Pancreas (tissue), 10 donors: ENCODE measurements at places on chromosomes 12 and 14. TPM values are rescaled to one million over a fixed set of nuclear protein-coding genes. Genes with fewer than 3 reads are reported as not detected.

Gene IGF1
- 1.6 TPM for total RNA-seq

Gene CLEC4A
- 0.32 TPM for total RNA-seq

Gene TMEM132C
- total RNA-seq: 3.2 TPM

GRCh38 chr14:97306133-97306759 lies 509.1 kb downstream of the VRK1 start:
- no peak overlapping the region for H3K27ac ChIP-seq
- H3K27me3 ChIP-seq: no peaks in the 10 kb centered on the region
- no peaks in the 10 kb centered on the region for H3K4me1 ChIP-seq
- no peak overlapping the region for H3K4me3 ChIP-seq
- H3K36me3 ChIP-seq: no peaks in the 10 kb centered on the region

Gene CCDC197
- total RNA-seq: not detected

GRCh38 chr12:124150168-124150567 lies 144.7 kb upstream of the RFLNA start:
- no peaks in the 10 kb centered on the region for H3K27me3 ChIP-seq
- no peak overlapping the region for H3K27ac ChIP-seq
- H3K4me1 ChIP-seq: no peaks in the 10 kb centered on the region

DNA sequence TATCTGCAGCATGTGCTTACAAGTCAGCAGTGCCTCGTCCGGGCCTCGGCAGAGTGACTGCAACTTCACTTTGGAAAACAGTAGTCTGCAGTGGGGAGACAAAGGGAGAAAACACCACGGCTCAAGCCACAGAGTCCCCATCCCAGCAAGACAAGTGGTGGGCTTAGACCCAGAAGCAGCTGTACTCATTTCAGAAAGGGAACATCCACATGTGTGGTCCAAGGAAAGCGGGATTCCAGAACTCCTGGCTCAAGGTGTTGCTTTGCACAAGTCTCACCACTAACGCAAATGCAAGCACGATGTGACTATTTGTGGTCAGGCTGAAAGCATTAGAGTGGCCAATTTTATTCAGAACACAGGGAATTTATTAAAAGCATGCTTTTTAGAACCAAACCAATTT lies 198.3 kb downstream of the TTC7B start:
- no peak overlapping the region for H3K27ac ChIP-seq
- H3K27me3 ChIP-seq: no peaks in the 10 kb centered on the region
- no peak for DNase-seq
- no peak overlapping the region for H3K4me3 ChIP-seq
- no peaks in the 10 kb centered on the region for H3K36me3 ChIP-seq

Gene AICDA
- total RNA-seq: not detected

DNA sequence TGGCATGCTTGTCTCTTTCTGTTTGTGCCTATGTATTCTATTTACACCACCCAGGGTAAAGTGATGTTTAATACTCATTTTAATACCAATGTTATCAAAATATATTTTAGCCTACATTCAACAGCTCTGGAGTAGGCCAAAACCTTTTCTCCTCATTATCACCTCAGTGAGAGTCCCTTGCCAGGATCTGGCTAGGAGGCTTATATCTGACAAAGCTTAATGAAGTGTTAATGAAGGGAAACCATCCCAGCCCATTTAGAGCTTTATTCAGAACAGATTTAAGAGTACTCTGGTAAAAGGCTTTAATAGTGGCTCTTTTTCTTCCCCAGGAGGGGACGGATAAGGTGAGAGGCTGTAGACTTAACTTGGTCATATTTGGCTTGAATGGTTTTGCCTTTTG lies 137.6 kb downstream of the GRIN2B start:
- DNase-seq: no peak
- no peak overlapping the region for H3K27ac ChIP-seq
- no peaks in the 10 kb centered on the region for H3K4me1 ChIP-seq
- H3K36me3 ChIP-seq: no peaks in the 10 kb centered on the region
- no peaks in the 10 kb centered on the region for H3K27me3 ChIP-seq

GRCh38 chr14:72646861-72647528 lies 246.9 kb downstream of the DPF3 start:
- H3K4me1 ChIP-seq: no peaks in the 10 kb centered on the region
- no peaks in the 10 kb centered on the region for H3K27me3 ChIP-seq
- H3K4me3 ChIP-seq: no peak overlapping the region
- H3K36me3 ChIP-seq: no peaks in the 10 kb centered on the region

DNA sequence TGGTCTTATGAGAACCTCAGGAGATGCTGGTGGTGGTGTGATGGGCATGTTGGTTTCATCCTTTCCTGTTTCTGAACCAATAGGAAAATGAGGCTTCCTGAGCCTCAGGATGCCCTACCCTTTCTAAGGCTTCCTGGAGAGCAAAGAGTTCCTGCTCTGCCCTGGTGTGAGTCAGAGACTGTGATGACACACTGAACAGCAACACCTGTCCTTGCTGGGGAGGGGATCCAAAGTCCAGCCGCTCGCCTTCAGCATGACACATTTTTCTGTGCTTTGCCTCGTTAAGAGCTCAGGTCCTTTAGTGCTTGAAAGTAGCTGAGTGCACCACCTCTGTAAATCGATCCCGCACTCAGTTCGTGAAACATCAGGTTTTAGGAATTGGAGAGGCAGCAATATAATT lies 116.0 kb downstream of the CACNA1C start:
- H3K27me3 ChIP-seq: no peaks in the 10 kb centered on the region
- H3K4me1 ChIP-seq: no peaks in the 10 kb centered on the region
- no peaks in the 10 kb centered on the region for H3K36me3 ChIP-seq
- H3K27ac ChIP-seq: no peak overlapping the region

DNA sequence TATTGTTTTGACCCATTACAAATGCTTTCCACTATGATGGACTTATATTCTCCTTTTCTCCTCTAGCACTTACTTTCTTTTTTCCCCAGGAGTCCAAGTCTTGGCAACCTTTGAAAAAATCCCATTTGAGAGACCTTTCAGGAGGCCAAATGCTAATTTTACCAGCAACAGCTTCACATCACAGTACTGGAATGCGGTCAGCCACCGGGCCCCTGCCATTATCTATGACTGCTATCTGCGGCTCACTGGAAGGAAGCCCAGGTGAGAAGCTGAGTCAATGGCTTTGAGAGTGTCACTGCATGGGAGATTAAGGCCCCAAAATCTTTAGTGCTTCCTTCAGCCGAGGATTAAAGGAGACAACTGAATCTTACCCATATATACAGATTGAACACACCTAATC lies 64.2 kb downstream of the ERGIC2 start:
- H3K27ac ChIP-seq: no peak overlapping the region
- no peaks in the 10 kb centered on the region for H3K4me1 ChIP-seq
- no peak for DNase-seq
- no peaks in the 10 kb centered on the region for H3K36me3 ChIP-seq

GRCh38 chr14:86955771-86956354 lies 1037.1 kb downstream of the GALC start:
- no peaks in the 10 kb centered on the region for H3K36me3 ChIP-seq
- no peak for DNase-seq
- H3K4me3 ChIP-seq: no peak overlapping the region
- H3K4me1 ChIP-seq: no peaks in the 10 kb centered on the region
- H3K27ac ChIP-seq: no peak overlapping the region
- no peaks in the 10 kb centered on the region for H3K27me3 ChIP-seq

GRCh38 chr14:66140213-66140918 lies 345.8 kb upstream of the CCDC196 start:
- no peaks in the 10 kb centered on the region for H3K4me1 ChIP-seq
- H3K36me3 ChIP-seq: no peaks in the 10 kb centered on the region
- no peak overlapping the region for H3K4me3 ChIP-seq
- H3K27ac ChIP-seq: no peak overlapping the region

DNA sequence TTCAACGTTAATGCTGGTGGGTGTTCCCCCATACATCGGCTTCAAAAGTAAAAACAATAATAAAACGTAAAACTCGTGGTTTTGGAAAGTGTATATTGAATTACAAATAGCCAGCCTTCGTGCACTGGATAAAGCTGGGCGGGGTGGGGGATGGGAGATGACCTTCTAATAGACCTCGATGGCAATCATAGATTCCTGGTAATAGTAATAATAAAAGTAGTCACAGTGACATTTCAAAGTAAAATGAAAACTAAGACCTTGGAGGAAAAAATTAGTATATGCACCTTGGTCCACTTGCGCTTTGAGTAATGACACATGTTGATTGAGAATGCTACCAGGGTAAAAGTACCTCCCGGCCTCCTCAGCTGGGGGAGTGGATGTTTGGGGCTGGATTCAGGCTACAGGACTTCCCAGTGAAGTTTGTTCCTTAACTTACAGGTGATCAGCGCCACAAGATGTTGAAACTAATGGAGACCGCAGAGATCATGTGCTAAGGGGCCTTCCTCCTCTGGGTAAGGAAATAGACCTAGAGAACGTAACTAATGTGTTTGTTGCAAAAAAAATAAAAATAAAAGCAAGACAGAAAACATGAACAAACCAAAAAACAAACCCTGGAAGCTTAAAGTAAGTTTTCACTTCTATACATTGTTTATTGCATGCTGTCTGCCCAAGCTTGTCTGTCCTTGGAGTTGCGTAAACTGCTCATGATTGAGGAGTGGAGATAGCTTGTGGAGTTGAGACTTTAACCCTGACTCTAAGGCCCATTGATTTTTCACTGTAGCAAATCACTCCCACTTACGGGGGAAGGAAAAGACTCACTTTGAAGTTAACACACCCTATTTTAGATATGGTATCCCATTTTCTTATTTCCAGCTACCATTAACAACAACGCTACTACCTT lies 907 bp upstream of the LRIG3 start:
- H3K27ac ChIP-seq: peak overlapping the region; percentile 98
- no peaks in the 10 kb centered on the region for H3K36me3 ChIP-seq
- H3K27me3 ChIP-seq: no peaks in the 10 kb centered on the region
- H3K4me1 ChIP-seq: peaks cover 39% of the 10 kb centered on the region
- DNase-seq: no peak

Gene GXYLT1
- 3.7 TPM for total RNA-seq

- peaks cover 38% of the 10 kb centered on the region for H3K4me1 ChIP-seq
- no peak for DNase-seq
- H3K36me3 ChIP-seq: no peaks in the 10 kb centered on the region
- H3K27me3 ChIP-seq: no peaks in the 10 kb centered on the region
- no peak overlapping the region for H3K4me3 ChIP-seq
Measured at GRCh38 chr12:92561543-92561899, 141.3 kb upstream of the PLEKHG7 start.

Gene PLCZ1
- total RNA-seq: not detected

Gene KRT78
- not detected for total RNA-seq

DNA sequence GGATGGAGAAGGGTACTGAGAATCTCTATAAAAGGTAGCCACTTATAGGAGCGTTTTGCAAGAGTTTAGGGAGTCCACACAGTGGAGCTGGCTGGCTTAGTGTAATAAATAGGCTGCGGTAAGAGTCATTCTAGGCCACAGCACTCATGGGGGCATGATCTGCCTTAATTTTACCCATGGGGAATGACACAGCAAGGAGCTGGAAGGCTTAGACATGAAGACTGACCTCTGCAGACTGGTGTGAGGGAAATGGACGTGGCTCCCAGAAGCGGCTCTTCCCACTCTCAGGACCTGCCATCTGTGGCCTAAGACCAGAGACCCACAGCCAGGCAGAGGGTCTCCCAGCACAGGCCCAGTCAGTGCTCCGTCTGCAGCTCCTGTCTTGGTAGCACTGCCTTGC lies 173.3 kb downstream of the PPM1H start:
- no peak overlapping the region for H3K4me3 ChIP-seq
- DNase-seq: no peak
- no peaks in the 10 kb centered on the region for H3K27me3 ChIP-seq

Gene TAS2R31
- 1.4 TPM for total RNA-seq

GRCh38 chr14:71362920-71363584 lies 455.8 kb downstream of the PCNX1 start:
- no peak for DNase-seq
- H3K27ac ChIP-seq: no peak overlapping the region
- no peaks in the 10 kb centered on the region for H3K36me3 ChIP-seq
- no peaks in the 10 kb centered on the region for H3K27me3 ChIP-seq
- H3K4me1 ChIP-seq: peaks cover 18% of the 10 kb centered on the region
- no peak overlapping the region for H3K4me3 ChIP-seq

DNA sequence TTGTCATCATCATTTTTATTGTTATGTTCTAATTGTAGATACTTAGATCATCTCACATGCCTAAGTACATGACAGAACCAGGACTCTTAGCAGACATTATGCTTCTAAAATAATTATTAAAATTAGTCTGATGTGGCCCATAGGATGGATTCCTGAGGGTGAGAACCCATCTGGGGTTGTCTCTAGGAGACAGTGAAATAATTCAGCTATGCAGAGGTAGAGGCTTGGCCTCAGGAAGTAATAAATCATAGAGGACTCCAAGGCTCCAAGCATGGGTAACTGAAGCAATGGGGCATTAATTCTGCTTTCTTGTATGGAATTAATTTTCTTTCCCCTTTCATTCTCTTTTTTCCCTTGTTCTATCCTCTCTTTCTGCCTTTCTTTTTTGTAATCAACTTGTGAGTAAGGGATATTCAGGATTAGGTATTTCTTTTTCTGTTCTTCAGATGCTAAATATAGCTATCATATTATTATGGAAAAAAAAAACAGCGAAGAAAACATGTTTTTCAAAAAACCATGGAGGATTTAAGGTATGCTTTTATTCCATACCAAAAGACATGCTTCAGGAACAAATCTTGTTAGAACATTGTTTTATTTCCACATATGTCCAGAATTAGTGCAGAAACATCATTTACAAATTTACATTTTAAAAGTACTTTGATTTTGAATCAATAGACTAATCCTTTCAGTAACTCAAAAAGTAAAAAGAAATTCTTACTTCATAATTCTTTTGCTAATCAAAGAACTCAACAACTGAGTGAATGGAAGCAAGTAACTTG lies 263.2 kb downstream of the TRHDE start:
- no peaks in the 10 kb centered on the region for H3K36me3 ChIP-seq
- no peak overlapping the region for H3K27ac ChIP-seq
- H3K4me1 ChIP-seq: no peaks in the 10 kb centered on the region

Gene RPGRIP1
- total RNA-seq: not detected

GRCh38 chr12:106274575-106275121 lies 26.8 kb upstream of the CKAP4 start:
- peak; percentile 73 for DNase-seq
- H3K27ac ChIP-seq: peak overlapping the region; percentile 64
- H3K4me1 ChIP-seq: peaks cover 33% of the 10 kb centered on the region
- no peaks in the 10 kb centered on the region for H3K36me3 ChIP-seq

DNA sequence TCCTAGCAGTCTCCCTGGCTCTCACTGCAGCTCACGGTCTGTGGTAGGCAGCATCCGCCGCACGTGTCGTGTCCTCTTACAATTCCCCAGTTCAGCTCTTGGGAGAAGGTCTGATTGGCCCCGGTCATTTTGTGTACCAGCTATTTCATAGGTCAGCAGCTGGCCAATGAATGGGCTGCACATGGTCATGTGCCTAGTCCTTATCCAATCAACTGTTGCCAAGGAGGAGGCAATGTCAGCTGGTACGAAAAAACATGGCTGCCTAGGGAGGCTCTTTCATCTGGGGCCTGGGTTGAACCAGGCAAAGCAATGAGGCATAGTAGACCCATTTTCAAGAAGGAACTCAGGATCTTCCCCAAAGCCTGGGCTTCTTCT lies 46.1 kb downstream of the RNFT2 start:
- no peaks in the 10 kb centered on the region for H3K4me1 ChIP-seq
- H3K4me3 ChIP-seq: no peak overlapping the region
- no peak overlapping the region for H3K27ac ChIP-seq
